ENCODE measurements at places on chromosomes 2 and 18.

- no peak for DNase-seq
Observed at GRCh38 chr18:76882146-76882545, 59.8 kb downstream of the ZNF236 start.

DNA sequence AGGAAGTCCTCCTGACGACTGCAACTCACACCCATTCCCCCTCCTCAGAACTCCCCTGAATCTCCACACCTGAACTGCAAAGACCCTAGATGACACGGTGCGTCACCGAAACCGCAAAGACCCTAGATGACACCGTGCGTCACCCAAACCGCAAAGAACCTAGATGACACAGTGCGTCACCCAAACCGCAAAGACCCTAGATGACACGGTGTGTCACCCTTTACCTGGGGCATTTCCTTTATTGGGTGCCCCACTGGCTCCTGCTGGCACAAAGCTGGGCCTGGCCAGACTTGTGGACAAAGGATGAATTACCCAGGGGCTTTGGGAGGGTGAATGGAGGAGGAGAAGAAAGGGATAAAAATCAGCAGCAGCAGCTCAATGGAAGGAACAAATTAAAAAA lies 123.8 kb downstream of the CELF4 start:
- DNase-seq, result no peak

DNA sequence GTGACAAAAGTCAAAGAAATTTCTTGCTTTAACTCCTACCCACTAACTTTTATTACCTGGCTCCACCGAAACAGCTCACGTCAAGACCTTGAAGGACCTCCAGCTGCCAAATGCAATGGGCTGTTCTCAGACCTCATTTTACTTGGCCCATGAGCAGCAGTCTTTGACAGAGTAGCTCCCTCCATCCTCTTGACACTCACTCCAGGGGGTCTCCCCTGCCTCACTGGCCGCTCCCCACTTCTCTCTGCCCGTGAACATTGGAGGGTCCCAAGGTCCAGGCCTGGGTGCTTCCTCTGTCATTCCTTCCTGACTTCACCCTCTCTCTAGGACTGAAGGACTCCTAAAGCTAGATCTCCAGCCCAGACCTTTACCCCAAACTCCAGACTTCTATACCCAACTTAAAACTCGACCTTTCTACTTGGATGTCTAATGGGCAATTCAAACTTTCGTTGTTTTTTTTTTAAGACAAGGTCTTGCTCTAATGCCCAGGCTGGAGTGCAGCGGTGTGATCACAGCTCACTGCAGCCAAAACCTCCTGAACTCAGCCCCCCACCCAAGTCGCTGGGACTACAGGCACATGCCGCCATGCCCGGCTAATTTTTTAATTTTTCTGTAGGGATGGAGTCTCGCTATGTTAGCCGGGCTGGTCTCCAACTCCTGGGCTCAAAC lies 92.9 kb upstream of the ST3GAL5 start:
- no peak for DNase-seq

- no peak for DNase-seq
Observed at GRCh38 chr2:68772109-68772508, 37.5 kb downstream of the ARHGAP25 start.

DNA sequence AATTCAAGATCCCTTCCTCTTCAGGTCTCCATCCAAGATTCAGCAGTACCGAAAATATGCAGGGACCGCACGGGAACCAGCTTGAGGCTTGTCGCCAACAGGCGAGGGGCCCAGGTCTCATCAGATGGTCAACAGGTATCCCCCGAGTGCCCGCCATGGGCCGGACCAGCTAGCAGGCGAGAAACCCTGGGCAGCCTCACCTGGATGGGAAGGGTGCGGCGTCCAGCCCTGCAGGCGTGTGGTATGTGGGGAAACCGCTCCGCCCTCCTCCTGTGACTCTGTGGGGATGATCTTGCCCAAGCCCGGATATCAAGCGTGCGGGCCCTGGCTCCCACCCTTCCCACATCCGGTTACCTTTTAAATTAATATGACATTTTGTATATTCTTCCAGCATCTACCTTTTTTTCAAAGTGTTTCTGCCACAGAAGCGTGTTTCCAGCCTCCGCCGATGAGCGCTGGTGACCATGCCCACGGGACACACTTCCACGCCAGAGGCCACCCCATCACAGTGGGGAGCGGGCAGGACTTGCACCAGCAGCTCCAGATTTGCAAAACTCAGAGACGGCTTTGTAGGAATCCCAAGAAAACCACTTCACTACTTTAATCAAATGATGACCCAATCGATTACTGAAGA lies 33.2 kb downstream of the ZNF516 start:
- no peak for DNase-seq

DNA sequence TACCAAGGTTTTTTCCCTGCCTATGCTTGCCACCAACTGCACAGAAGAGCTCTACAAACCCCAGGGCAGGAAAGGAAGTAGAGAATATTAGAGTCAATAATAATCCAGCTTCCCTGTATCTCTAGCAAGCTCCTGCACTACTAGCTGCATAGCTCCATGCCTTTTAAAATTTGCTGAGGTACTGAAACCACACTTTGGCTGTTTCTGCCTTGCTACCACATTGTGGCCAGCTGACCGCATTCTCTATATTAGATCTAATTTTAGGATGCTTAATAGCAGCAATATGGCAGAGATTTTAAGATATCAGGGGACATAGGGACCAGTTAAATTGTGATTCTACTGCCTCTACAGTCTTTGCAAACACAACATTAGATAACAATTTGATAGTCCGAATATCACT lies 534.6 kb downstream of the MBD2 start:
- DNase-seq, result no peak

- DNase-seq, result no peak
Observed at GRCh38 chr2:177320596-177320995, 56.1 kb upstream of the NFE2L2 start.

DNA sequence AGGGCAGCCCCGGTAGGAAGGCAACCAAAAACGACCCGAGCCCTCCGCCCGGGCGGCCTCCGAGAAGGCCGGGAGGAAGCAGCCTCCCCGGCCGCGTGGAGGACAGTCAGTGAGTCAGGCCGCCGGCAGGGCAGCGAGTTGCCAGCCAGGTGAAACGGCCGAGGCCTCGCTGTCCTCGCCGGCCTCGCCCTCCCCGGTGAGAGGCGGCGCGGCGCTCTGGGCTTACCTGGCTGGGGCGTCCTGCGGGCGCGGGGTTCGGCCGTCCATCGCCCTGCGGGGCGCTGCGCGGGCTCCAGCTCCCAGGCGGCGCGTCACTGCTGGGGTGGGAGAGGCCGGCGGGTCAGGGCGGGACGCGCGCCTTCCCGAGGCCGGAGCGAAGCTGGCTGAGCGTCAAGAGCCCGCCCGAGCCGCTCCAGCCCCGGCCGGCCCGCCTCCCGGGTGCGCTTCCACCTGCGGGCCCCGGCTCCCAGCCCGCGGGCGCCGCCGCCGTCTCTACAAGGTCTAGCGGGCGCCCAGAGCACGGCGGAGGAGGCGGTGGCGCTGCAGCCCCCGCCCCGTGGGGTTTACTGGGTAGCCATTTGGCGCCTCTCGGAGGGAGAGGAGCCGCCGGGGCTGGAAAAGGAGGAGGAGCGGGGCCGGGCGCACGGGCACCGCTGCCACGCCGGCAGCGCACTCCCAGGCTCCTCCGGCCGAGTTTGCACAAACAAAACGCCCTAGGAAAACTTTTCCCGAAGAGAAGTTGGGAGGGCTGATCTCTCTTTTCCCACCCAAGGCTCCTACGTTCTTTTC lies 499 bp downstream of the COBLL1 start:
- DNase-seq, result no peak

DNA sequence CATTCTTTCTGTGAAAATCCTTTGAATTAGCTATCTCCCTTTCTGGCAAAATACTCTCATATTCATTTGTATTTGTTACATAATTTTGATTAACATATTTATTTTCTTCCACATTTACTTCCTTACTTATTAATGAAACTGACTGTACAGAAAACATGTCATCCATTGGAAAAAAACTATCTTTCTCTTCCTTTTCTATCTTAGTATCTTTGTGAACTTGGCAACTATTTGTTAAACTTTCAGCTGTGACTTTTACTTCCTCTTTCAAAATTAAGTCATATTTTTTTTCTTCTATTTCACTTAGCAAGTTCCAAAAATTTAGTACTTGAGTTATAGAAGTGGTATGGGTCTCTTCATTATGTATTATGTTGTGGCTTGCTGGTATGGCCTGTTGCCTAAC lies 2.6 kb downstream of the RAD51AP2 start:
- no peak for DNase-seq

- DNase-seq, result no peak
Observed at GRCh38 chr2:27378809-27379290, 1.7 kb downstream of the ZNF513 start.

DNA sequence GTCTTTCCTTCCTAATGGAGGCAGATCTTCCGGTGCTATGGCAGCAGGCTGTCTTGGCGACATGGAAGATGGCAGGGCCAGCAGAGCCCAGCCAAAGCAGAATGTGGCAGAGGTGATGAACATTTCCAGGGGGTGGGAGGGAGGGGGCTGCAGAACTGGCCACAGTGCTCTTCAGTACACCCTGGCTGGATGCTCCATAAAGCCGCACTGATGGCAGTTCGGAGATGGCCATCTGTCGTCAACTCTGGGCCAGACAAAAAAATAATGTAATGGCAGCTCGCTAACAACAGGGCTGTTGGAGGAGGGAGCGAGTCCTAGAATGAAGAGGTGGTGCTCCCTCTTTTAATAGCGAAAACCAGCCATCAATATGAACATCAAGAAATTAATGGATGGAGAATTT lies 271.0 kb downstream of the ZNF521 start:
- DNase-seq, result no peak

DNA sequence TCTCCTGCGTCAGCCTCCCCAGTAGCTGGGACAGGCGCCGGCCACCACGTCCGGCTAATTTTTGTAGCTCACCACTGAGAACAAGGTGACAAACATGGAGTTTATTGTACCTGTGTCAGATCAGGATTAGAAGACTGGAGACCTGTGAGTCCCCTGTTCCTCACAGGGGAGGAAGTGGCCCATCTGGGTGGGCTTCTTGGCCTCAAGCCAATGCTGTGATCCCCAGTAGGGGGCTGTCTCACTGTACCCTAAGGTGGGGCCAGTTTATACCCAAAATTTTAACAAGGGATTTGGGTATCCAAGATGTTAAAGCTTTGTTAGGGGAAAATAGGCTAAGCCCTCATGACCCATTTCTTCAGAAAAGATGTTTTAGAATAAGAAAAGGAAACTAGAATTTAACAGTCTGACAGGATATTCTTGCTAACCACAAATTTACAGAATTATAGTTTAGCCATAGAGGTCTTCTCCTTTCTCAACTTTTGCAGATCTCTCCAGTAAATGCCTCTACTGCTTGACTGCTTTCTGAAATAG lies 16.3 kb downstream of the PCBP1 start:
- no peak for DNase-seq

Data from activated CD8-positive, alpha-beta memory T cell treated with anti-CD3 and anti-CD28 coated beads for 1 hour (primary cell).